ENCODE measurements at places on chromosomes 1 and 21. TPM values are rescaled to one million over a fixed set of nuclear protein-coding genes. Genes with fewer than 3 reads are reported as not detected.

DNA sequence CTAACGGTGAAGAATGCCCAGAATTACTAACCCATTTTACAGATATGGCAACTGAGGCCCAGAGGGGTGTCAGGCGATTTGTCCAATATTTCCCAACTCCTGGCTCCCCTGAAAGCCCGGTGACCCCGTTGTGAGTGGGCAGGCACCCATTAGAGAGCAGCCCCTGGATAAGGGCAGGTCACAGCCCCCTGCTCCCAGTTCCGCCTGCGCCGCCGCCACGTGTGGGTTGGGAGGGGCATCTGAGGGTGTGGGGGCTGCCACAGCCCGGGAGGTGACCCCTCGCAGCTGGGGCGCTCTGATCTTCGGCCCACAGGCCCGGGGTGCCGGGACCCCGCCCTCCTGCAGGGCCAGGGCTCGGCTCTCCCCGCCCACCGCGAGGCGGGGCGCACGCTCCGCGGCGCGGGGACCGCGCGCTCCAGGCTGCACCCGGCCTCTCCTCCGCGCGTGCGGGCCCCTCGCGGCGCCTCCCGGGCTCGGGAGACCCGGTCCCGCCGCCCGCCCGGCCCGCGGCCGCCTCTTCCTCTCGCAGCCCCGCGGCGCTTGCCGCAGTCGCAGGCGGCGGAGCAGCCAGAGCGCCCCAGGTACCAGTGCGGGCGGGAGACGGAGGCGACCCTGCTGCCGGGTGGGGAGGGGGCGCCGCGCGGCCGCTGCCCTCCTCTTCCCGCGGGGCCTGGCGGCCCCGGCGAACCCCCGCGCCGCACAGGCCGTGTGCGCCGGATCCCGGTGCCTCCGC, at the start of gene HTR6:
Gene HTR6, plus strand, starts transcription at position 423 of the 733 bp plus-strand sequence. CDS start 879 bp downstream, outside the sequence.
- no peak for DNase-seq

GRCh38 chr1:963301-963651, 2.9 kb downstream of the KLHL17 start:
- no peak for DNase-seq

DNA sequence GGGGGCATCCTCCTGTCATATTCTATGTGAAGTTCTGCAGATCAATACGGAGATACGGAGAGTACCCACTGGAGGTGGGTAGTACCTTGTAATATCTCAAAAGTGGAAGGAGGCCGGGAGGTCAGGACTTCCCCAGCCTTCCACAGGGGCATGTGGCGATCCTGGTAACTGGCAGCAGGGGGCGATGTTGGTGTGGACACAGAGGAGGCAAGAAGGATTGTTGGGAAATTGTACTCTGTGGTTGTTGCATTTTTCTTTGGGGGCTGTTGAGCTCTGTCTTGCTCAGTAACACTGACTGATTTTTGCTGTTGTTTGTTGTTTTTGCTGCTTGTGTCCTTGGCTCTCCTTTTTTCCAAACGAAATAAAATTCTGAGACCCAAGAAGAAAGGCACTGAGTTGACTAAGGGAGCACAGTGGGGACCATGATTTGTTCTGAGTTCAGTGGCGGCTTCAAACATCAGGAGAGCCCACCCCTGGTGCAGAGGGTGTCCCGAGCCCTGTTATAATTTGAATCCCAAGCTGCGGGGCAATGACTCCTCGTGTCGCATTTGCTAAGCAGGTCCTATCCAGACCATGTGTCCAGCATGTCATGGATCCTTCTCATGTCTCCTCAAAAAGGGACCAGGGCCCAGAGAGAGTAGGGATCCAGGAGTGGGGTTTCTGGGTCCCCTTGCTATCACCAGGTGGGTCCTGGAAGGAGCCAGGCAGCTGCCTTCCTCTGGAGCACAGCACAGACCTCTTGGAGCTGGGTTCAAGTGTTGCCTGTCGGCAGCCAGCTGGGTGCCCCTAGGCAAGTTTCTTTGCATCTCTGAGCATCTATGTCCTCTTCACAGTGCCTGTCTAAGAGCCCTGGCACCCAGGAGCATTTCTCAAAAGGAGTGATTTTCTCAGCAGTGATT, 22.8 kb downstream of the LHX4 start:
- no peak for DNase-seq

DNA sequence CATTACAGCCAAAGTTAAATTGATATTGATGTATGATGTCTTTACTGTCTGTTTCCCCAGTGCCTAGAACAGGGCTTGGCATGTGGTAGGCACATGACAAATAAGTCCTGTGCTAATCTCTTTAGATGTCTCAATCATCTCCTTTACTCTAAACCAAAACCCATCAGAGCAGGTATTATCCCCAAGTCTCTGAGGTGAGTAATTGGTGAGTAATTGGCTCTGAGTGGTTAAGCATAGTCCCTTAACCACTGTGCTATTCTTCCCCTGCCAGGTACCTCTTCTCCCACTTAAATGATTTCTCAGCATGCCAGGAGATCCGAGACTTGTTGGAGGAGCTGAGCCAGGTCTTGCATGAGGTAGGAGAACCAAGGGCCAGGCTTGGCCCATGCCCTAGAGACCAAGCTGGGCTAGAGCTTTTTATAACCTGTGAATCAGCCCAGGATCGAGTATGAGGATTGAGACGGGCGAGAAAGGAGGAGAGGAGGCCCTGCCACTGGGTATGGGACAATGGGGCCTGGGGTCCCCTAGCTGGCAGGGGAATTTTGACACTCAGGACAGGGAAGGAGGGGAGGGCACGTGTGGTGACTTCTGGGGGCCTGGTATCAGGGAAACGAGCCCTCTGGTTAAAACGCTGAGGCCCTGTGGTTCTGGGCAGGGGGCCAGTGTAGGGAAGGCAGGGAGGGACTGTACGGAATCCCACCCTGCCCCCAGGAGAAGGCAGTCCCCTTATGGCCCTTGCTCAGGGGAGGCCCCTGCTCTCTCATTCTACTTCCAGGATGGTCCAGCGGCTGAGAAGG, 4.5 kb downstream of the CNKSR1 start:
- DNase-seq, result no peak

- no peak for DNase-seq
Measured at GRCh38 chr1:215530401-215530984, 36.6 kb upstream of the KCTD3 start.

DNA sequence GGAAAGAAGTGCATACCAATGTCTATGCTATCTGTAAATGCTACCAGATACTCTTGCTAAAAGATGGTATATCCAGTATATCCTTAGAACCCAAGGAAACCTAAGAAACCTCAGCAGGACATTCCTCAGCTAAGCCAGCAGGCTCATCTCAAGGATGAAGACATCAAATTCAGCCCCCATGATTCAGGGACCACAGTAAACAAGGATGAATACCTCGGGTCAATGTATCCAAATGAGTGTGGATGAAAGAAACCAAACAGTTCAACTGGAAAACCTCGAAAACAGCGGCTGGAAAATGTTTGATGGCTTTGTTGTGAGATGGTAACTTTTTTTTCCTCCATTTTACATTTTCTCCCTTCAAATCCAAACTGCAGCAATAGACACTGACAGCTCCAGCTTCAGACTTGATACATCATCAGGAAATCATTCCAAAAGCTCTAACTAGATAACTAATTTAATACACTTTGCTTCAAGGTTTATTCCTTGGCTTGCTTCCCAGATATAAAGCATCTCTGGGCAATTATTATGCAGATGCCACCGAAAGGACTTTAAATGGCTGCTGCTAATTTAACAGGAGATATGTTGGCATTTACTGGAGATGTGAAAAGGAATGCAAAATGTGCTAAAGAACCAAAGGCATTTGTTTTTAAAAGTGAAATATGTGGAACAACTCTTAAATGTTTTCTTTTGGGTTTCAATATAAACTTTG, 73.6 kb downstream of the SMYD2 start:
- no peak for DNase-seq

GRCh38 chr1:7209336-7209735, 424.1 kb downstream of the CAMTA1 start:
- DNase-seq, result peak; percentile 92

The ATXN7L2 gene
- 2.9 TPM for total RNA-seq

DNA sequence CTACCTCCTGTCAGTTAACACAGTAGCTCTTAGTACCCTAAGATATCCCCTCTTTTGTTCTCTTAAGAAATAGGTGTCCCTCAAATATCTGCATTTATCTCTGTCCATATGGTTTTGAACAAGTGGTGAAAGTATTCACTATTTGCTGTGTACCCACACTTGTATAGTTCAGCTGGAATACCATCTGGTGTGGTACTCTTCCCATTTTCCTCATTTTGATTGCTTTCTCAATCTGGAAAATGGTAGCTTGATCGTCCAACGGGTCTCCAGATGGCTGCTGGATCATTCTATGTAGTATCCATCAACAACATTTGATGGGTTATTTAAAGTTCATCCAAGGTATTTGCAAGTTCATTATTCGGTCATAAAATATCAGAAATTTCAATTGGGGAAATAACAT, 100.3 kb upstream of the DPYD start:
- no peak for DNase-seq

GRCh38 chr1:212231372-212231771, 53.8 kb upstream of the PPP2R5A start:
- no peak for DNase-seq

The AGBL4 gene
- not detected for total RNA-seq

The CD1E gene
- total RNA-seq, result not detected

DNA sequence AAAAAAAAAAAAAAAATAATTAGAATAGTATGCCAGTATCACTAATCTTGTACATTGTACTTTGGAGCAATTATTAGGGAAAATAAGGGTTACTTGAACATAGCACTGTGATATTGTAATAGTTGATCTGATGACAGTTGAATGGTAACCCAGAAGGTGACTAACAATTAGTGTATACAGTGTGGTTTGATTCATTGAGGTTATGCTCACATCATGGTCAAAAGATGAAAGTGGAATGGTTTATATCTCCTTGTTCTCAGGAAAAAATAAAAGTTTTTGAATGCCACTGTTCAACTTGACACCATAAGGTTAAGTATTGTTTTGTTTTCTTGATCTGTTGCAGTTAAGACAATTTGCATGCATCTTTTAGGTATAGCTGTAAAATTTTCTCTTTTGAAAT, 87.0 kb downstream of the GPR52 start:
- no peak for DNase-seq

The ARHGEF16 gene
- total RNA-seq, result 20.2 TPM

The CYP4Z1 gene
- not detected for total RNA-seq

The DENND2D gene
- not detected for total RNA-seq

The TEDDM1 gene
- not detected for total RNA-seq

The OR10J1 gene
- not detected for total RNA-seq
